ENCODE measurements at places on chromosomes 2 and 18.
A peak's percentile ranks its signal among the peaks of the same experiment; 100 is the strongest.

DNA sequence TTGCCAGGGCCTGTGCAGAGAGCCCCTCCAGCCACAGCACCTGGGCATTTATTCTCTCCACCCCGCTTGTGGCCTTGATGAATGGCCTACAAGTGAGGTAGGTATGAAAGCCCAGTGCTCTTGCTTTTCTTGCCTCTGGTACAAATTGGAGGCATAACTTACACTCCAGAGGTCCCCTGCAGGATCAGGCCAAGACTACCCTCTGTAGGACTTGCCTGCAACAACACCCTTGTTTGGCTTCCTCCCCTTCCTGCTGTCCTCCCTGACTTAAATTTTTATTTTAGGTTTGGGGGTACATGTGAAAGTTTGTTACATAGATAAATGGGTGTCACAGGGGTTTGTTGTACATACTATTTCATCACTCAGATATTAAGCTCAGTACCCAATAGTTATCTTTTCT, 95.7 kb downstream of the CDC42EP3 start:
- no peaks in the 10 kb centered on the region for H3K27me3 ChIP-seq
- H3K27ac ChIP-seq: no peak overlapping the region
- H3K36me3 ChIP-seq: no peaks in the 10 kb centered on the region
- no peak overlapping the region for H3K4me3 ChIP-seq

DNA sequence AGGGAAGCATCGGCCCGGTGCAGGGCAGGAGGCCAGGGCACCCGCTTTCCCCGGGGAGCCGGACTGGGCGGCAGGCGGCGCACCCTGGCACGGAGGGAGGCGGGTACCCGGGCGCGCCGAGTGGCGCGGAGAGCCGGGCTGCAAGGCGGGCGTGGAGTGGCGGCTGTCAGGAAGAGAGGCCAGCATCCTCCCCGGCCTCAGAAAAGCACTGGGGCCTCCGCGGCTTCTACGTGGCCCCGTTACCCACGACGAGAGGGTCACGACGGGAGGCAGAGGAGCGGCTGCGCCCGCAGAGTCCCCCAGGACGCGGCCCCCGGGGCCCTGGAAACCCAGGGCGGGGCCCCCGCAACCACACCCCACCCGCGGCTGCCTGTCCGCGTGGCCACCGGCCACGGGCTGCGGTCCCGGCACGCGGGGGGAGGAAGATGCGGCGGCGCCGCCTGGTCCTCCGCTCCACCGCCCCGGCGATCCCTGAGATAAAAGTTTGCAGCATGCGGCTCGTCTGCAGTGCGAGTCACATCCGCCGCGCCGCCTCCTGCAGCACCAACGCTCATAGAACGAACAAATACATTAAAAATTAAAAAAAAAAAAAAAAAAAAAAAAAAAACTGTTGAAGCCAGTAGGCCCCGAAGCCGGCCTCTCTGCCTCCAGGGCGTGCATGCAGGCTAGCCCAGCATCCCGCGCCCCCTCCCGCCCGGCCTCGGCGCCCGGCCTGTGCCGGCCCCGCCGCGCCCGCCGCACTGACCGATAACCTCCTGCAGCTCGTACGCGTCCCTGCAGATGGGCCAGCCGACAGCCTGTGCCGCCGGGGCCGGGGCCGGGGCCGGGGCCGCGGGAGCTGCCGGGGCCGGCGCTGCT, 683 bp downstream of the STK39 start:
- no peaks in the 10 kb centered on the region for H3K36me3 ChIP-seq
- H3K4me1 ChIP-seq: peaks cover 33% of the 10 kb centered on the region
- H3K27me3 ChIP-seq: no peaks in the 10 kb centered on the region

DNA sequence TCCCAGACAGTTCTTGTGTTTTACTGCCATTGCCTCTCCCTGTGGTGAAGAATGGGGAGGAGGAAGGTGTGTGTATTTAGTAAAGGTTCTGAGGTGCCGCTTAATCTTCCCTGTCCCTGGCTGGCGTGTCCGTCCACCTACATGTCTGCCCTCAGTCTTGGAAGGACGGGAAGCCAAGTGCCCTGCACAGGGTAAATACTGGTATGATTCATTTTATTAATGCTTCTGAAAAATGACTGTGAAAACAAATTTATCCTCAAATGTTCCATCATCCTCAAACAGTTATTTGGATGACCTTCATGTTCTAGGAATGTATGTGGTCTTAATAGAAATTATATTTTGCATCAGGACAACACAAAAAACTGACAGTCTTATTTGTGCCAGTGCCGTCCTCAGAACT, 6.6 kb downstream of the EPAS1 start:
- H3K27ac ChIP-seq: no peak overlapping the region
- H3K4me1 ChIP-seq: no peaks in the 10 kb centered on the region
- no peak for DNase-seq
- H3K27me3 ChIP-seq: no peaks in the 10 kb centered on the region
- no peak overlapping the region for H3K4me3 ChIP-seq

- DNase-seq: no peak
- H3K4me1 ChIP-seq: peaks cover 3% of the 10 kb centered on the region
- H3K36me3 ChIP-seq: no peaks in the 10 kb centered on the region
- no peak overlapping the region for H3K4me3 ChIP-seq
- H3K27ac ChIP-seq: no peak overlapping the region
- no peaks in the 10 kb centered on the region for H3K27me3 ChIP-seq
Observed at GRCh38 chr2:195356026-195356425, 301.0 kb upstream of the SLC39A10 start.

DNA sequence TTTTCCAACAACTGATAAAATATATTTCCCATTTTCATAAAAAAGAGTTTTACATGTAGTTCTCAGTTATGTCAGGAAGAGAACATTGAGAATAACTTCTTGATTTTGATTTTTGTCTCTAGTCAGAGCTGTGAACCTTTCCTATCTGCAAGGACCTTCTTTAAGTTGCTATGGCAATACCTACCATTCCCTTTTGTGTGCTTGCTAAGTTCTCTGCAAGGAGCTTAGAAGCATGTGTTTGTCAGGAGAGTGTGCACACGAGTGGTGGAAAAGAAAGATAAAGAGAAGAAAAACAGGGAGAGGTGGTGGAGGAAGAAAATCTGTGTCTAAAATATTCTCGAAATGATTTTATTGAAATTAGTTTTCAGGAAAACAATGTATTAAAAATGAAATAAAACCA, 140.3 kb upstream of the SLC8A1 start:
- no peak overlapping the region for H3K27ac ChIP-seq
- DNase-seq: no peak
- no peaks in the 10 kb centered on the region for H3K27me3 ChIP-seq
- H3K4me1 ChIP-seq: no peaks in the 10 kb centered on the region
- H3K4me3 ChIP-seq: no peak overlapping the region

DNA sequence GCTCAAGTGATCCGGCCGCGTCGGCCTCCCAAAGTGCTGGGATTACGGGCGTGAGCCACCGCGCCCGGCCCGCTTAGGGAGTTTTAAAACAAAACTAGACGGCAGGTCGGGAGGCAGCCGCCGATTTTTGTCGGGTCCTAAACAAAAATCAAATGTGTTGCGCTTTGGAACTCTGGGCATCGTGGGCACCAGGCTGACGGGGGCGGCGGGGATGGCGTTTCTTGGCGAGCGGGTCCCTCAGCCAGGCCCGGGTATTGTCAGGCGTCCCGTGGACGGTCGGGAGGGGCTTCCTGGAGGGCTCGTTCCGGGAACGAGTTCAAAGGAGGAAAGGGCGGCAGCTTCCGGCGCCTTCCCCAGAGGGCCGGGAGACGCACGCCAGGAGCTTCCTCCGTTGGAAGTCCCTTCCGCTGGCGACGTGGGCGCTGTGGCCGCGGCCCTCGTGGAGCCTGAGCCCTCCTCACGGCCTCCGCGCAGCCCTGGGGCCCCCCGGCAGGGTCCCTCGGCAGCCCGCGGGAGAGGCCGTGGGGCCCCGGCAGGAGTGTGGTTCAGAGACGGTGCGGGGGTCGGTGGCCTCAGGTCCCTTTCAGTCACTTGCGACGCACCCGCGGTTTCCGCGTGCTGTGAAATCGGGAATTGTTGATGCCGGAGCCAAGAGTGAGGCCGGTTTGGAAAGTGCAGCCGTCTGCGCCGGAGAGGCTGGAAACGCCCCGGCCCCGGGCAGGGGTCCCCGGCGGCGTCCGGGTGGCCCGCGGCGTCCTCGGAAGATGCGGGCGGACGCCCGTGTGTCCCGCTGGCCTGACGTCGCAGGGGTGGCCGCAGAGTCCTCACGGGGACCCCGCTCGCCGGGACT, 59.3 kb downstream of the EMILIN2 start:
- no peaks in the 10 kb centered on the region for H3K27me3 ChIP-seq
- no peak for DNase-seq
- H3K4me3 ChIP-seq: no peak overlapping the region

DNA sequence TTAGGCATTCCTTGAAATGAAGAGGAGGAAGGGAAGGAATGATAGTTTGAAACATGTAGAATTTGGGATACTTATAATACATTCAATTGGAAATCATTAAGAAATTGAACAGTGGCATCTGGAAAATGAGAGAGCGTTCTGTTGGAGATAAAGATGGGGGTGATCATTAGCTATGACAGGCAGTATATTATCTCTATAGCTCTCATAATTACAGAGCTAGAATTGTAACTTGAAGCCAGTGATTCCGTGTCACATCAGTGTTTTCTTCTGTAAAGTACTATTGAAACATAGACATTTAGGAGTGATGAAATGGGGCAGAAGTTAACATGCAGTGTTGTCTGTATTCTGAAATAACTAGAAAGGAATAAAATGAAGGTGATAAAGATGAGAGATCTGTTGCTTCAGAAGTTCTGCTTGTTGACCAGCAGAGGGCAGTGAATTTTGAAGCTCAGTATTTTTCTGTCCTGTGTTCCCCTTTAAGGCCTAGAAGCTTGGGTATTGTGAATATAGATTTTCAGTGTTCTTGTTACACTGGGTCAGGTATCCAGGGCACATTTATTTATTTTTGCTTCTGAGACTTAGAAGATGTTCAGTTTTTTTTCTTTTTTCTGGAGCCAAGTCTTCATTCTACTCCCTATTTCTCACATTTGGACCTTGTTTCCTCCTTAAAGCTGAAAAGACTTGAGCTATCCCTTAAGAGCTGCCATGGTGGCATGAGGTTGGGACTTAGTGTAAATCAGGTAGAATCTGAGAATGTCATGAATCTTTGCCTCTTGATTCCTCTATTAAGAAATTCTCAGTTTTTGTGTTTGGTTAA, 157.4 kb downstream of the TAF4B start:
- H3K36me3 ChIP-seq: peaks cover 29% of the 10 kb centered on the region
- no peak overlapping the region for H3K4me3 ChIP-seq
- no peaks in the 10 kb centered on the region for H3K4me1 ChIP-seq
- H3K27me3 ChIP-seq: no peaks in the 10 kb centered on the region
- DNase-seq: peak; percentile 83
- no peak overlapping the region for H3K27ac ChIP-seq

DNA sequence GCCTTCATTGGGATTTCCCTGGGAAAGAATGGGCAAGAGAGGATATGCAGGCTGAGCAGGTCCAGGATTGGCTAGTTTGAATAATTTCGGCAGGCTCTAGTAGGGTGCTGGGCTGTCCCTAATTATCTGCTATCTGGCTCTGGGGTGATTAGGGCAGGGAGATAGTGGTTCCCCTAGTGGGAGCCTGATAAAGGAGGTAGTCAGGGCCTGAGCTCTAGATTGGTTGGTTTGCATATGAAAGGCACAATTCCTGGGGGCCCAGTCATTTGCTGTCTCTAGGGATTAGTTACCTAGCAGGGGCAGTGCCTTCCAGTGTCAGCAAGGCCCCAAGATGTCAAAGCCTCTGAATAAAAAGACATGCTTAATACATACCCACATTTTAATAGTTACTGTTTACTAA, 690.1 kb upstream of the KLHL29 start:
- peak overlapping the region; percentile 62 for H3K4me3 ChIP-seq
- no peaks in the 10 kb centered on the region for H3K27me3 ChIP-seq
- H3K27ac ChIP-seq: peak overlapping the region; percentile 97
- H3K4me1 ChIP-seq: peaks cover 90% of the 10 kb centered on the region

- no peak for DNase-seq
- no peaks in the 10 kb centered on the region for H3K4me1 ChIP-seq
- H3K4me3 ChIP-seq: no peak overlapping the region
- no peaks in the 10 kb centered on the region for H3K27me3 ChIP-seq
Observed at GRCh38 chr2:10820978-10821695, 8.6 kb upstream of the PDIA6 start.

- H3K27me3 ChIP-seq: no peaks in the 10 kb centered on the region
- no peak overlapping the region for H3K4me3 ChIP-seq
- H3K4me1 ChIP-seq: no peaks in the 10 kb centered on the region
- DNase-seq: no peak
Observed at GRCh38 chr2:150484006-150484405, 3.5 kb downstream of the RND3 start.

DNA sequence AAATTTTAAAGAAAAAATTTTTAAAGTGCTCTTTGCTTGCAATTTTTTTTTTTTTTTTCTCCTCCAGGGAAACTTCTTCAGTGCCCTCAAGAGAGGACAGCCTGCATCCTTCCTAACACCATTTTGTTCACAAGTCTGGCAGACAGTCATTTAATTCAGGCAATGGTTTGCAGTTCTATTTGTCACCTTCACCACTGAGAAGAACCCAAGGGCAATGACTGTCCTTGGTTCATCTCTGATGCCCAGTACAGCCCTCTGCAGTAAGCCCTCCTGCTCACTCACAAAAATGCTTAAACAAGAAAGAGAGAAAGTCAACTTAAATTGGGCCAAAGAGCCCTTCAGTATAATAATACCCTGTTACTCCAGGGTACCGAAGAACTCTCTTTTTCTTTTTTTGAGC, 52.4 kb downstream of the TGFA start:
- no peak overlapping the region for H3K4me3 ChIP-seq
- no peak for DNase-seq
- no peaks in the 10 kb centered on the region for H3K36me3 ChIP-seq

DNA sequence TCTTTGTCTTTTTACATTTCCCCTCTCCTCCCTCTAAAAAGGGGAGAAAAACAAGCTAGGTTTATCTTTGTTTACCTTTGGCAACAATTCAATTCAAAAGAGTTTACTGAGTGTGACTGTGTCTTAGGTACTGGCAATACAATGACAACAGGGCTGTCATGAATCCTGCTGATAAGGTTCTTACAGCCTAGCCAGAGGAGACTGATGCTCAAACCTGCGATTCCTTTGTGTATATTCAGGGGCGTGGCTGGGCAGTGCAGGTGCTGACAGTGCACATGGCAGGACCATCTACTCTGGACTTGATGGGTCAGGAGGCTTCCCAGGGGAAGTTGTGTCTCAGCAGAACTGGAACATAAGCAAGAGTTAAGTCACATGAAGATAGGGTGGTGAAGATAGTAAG, 23.2 kb upstream of the TTN start:
- no peak overlapping the region for H3K4me3 ChIP-seq
- no peak overlapping the region for H3K27ac ChIP-seq
